A549 treated with Mapracorat at 1 μM for 4 hours (cell line): ENCODE measurements at places on chromosomes 3 and 15. TPM values are rescaled to one million over a fixed set of nuclear protein-coding genes. Genes with fewer than 3 reads are reported as not detected.

Gene MEX3B
- 3.5 to 5.7 TPM (median 4.9 TPM) in 5 replicates for total RNA-seq

Gene CHST13
- total RNA-seq, result 0.40 to 1.3 TPM (median 0.85 TPM) in 5 replicates

Gene GALNT15
- 0.03 to 0.27 TPM (median 0.13 TPM) in 4 of 5 replicates, not detected in the other for total RNA-seq

Gene CHRNA7
- total RNA-seq, result 4.1 to 5.0 TPM (median 4.3 TPM) in 5 replicates

Gene SEMA6D
- total RNA-seq, result not detected in 5 replicates

Gene OR5K2
- not detected in 5 replicates for total RNA-seq

Gene IL5RA
- not detected in 5 replicates for total RNA-seq

Gene SNTN
- total RNA-seq, result not detected in 5 replicates

Gene LYZL4
- not detected in 5 replicates for total RNA-seq

Gene GOLGA6L22
- total RNA-seq, result not detected in 5 replicates

Gene SHF
- total RNA-seq, result 0.53 to 1.2 TPM (median 0.70 TPM) in 5 replicates

Gene CCDC13
- 0.30 to 0.74 TPM (median 0.41 TPM) in 5 replicates for total RNA-seq

Gene KBTBD13
- not detected in 5 replicates for total RNA-seq

Gene KCNMB3
- total RNA-seq, result 0.88 to 2.0 TPM (median 1.5 TPM) in 5 replicates

Gene WNT5A
- total RNA-seq, result 0.66 to 1.1 TPM (median 0.96 TPM) in 5 replicates
